Stromal cell of bone marrow (primary cell): ENCODE measurements at places on chromosomes 1 and 21.

DNA sequence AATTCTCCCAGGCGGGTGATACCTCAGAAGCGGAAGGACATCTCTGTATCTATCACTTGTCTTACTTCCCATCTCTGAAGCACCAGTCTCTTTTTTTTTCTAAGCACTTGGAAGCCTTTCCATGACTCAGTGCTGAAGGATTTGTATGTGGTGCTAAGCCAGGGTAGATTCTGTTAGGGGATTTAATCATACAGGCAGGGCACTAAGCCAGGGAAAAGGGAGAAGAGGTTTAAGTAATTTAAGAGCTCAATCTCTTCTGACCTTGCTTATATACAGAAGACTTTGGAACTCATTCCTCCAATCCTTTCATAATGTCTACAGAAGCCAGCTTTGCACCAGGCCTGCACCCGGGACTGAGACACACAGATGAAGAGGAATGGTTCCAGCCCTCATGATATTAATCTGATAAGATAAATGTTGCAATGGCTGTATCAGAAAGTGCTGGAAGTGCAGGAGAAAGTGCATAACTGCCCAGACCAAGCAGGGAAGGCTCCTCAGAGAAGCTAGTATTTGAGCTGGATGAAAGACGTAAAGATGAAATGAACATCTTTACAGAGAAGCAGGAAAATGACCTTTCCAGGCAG, 11.0 kb downstream of the FAM163A start:
- DNase-seq = peak; percentile 76

DNA sequence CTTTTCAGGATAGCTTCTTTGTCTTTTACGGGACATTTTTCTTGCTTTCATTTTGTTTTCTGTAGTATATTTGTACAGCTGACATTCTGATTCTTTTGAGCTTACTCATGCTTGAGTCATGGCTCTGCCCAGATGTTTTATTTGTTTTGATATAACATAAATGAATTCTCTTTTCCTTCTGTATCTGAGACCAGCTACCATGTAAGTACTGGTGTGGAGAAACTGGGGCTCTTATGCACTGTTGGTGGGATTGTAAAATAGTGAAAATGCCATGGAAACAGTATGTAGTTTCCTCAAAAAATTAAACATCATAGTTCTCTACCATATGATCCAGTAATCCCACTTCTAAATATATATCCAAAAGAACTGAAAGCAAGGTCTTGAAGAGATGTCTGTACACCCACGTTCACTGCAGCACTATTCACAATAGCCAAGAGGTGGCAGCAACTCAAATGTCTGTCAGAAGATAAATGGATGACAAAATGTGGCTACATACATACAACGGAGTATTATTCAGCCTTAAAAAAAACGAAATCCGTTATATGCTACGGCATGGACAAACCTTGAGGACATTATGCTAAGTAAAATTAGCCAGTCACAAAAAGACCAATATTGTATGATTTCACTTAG, 61.4 kb downstream of the EIF2B3 start:
- peak; percentile 64 for DNase-seq

DNA sequence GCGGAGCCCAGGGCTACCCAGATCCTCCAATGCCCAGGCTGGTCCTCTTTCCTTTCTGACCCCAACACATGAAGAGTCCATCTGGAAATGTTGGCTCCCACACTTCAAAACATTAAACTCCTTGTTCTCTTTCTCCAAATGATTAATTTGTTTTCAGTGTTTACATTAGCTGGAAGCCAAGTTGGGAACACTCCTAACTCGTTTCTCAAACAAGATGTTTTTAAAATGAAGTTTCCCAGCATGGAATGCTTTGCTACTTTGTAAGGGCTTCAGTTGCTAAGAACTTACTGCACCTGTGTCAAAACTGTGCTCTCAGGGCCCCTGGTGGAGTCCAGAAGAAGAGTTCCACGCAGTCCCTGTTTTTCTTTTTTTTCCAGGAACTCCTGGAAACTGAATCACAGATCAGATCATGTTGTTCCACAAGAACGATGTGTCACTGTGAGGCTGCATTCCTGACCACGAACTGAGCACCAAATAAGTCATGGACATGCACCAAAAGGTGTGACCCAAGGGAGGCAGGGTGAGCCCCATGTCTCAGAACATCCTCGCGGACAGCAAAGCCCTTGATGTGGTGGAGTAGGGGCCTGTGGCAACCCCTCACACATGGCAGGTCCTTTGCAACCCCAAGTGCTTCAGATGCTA, 257.3 kb downstream of the KCNJ6 start:
- DNase-seq = peak; percentile 69

DNA sequence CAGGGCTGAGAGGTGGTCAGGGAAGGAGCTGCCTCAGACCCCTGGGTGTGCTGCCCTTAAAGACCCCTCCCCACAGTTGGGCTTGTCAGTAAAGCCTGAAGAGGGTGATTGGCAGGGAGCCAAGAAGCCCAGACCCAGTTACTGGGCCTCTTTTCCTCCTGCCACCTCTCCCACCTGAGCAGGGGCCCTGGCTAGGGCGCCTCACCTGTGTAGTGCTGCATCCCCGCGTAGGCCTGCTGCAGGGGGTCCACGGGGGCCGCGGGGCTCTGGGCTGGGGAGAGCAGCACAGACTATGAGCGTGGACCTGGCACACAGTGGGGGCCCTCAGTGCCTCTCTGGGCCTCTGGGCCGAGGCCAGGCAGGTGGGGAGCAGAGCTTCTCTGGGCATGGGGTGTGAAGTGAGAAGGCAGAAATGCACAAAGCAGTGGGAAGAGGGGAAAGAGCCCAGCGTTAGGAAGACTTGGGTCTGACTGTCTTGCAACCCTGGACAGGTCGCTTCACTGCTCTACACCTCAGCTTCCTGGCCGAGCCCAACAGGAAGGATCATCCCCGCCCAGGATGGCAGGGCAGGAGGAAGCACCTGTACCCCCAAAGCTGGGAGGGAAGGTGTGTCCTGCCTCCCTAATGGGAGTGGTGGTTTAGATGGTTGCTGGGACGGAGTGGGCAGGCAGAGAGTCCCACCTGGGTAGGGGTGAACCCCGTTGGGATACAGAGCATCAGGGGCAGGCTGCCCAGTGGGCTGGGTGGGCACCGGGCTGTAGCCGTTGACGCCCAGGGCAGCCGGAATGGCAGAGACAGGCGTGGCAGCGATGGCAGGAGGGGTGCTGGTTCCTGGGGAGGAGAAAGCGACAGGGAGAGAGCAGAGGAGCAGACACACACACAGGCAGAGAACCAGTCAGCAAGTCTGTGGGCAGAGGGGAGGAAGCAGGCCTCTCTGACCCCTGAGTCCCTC, 9.9 kb downstream of the CELF3 start:
- no peak for DNase-seq

DNA sequence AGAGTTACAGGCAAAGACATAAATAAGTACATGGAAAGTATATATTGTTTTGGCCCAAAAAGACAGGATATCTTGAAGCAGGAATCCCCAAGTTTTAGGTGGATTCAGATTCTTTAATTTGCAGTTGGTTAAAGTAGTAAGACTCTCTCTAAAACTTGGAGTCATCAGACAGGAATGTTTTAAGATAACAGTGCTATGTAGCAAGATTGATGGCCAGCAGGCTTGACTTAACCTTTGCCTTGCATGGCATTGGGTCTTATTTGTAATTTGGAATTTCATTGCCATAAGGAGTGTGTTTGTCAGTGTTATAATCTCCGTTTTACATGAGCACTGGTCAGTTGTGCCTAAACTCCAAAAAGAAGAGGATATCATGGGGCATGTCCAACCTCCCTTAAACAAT, 727.6 kb upstream of the CHRM3 start:
- DNase-seq = no peak

- DNase-seq = no peak
These were observed 287.8 kb upstream of the CHRM3 start for GRCh38 chr1:239098400-239099037.

GRCh38 chr1:174812656-174813055, 187.1 kb upstream of the CACYBP start:
- DNase-seq = no peak

DNA sequence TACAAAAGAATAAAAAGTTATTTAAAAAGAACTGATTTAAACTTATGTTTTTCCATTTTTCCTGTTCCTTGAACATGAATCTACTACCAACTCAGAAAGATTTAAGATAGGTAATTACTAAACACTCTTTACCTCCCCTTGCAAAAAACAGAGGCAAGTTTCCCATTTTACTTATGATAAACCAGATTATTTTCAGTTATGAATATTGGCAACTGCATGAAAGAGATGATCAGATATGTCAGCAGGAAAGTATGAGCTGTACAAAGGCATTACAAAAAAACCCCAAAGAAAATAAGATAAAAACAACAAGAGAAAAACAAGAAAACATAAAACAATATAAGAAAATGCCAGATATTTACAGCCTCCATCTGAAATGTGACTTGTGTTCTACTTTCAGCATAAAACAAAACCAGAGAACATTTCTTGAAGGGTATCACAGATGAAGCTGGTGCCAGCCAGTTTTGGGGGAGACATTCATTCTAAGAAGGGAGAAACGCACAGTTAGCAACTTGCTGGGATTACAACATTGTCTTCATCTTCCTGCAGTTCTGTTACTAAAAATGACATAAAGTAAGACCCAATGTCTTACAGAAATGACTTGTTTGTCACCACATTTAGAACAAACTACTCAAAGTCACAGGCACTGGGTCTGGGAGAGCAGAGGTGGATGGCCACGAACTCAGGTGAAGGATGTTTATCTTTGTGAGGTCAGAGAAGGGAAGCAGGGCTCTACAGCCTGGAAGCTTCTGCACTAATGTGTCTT, 19.1 kb downstream of the ZC3H12A start:
- no peak for DNase-seq

- peak; percentile 61 for DNase-seq
These were observed at the start of gene SLC25A24 for GRCh38 chr1:108199781-108200686. Gene SLC25A24, minus strand, starts transcription at chr1:108200343. Its CDS starts 205 bp downstream, at chr1:108200138.

DNA sequence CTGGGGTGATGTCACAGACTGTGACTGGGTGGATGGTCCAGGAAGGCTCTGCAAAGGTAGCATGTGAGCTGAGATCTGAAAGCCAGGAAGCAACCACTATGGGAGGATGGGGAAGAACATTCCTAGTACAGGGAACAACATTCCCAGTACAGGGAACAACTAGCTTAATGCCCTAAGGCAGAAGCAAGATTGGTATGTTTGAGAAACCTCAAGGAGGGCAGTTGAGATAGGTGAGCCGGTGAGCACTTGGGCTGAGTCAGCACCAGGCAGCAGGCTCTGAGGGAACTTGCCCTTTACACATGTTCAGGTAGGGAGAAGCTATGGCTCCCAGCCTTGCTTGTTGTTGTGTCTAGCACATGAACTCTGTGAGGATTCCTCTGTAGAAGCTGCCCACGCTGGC, 24.2 kb upstream of the CACNA1E start:
- DNase-seq = no peak

DNA sequence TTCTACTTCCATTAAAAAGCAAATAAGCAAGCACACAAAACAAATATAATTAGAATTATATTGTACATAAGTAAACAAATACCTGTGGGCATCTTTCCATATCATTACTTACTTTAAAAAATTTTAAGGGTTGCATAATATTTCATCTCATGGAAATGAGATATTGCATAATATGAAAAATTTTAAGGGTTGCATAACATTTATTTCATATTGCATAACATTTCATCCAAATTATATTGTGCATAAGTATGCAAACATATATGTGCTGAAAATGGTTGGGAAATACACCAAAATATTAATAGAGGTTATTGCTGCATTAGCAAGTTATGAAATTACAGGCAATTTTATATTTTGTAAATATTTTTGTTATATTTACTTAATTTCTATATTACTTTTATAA, 213.7 kb downstream of the KCNH1 start:
- no peak for DNase-seq

DNA sequence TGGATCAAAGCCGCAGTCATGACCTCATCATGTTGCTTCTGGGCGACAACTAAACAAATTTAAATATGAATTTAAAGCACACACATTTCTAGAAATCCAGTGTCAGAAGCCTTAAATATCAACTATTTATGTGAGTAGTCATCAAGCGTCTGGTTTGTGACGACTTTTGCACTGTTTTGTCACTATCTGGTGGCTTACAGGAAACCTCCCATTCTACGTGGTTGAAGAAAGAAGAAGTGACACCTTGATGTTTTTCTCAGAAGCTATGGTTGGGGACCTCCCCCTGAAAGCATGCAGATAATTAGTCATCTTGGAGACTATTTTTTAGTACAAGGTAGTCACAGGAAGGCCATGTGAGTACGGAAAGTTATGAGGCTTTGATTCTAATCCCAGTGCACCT, 58.5 kb downstream of the TENT5C start:
- no peak for DNase-seq

- DNase-seq = no peak
These were observed 51.0 kb downstream of the ADARB1 start for GRCh38 chr21:45125357-45125756.

DNA sequence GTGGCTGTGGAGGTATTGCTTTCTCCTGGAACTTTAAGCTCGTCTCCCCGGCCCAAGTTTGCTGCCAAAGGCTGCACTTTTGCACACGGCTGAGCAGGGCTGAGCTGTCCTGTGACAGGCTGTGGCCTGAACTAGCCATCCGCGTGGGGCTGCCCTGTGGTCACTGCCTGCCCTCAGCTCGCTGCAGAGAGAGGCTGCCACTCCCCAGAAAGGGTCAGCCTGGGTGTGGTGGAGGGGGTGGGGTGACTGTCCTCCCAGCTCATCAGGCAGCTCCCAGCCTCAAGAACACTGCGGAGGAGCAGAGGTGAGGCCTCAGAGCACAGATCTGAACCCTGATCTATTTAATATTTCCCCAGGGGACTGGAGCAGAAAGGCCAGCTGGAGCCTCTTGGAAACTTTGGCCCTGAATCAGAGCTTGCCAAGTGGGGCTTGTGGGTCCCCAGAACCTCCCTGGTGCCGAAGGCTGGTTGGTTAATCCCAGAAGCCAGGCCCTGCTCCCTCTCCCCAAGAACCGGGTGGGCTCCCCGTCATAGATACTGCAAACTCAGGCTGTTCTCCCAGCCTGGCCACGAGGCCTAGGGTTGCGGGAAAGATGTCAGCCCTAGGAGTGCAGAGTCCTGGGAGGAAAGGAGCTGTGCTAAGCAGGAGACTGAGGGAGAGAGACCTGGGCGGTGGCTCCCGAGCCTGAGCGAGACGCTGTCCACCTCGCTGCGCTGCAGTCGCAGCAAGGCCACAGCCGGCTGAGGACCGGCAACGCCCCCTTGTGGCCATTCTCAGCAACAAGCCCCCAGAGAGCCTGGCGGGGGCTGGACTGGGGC, 125.1 kb upstream of the IPO9 start:
- peak; percentile 60 for DNase-seq

DNA sequence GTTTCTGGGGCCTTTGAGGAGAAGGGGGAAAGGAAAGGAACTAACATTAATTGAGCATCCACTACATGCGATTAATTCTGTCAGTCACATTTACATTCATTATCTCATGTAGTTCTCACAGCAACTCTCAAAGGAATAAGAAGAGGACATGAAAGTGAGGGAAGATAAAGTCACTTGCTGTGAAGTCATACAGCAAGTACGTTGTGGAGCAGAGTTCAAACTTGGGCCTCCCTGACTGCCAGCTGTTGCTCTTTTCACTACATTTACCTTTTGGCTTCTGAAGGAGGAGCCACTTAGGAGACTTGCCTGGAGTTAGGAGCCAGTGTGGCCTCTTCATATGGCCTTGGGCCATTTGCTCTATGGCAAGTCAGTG, 6.2 kb downstream of the ZNF691 start:
- DNase-seq = no peak
